RCC 7860 (cell line): ENCODE measurements at places on chromosomes 7 and 10.

DNA sequence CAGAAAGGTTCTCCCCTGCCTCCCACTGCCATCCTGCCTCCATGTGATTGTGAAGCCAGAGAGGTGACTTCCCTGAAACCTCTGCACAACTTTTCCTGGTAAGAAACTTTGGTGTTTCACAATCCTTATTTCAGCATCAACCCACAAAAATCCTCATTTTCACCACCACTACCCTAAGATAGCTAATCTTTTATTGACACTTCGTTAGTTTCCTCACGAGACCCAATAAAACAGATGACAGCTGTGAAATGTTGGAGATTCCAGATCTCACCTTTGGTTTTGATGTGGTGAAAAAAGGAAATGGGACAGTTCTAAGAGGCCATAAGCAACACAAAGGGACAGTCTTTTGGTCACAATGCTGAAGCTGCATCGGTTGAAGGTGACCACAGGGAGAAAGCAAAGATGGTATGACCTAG is 59.9 kb upstream of the TM9SF3 start:
- DNase-seq: no peak

- no peak for DNase-seq
Observed at GRCh38 chr7:155285833-155286232, 11.8 kb upstream of the INSIG1 start.

GRCh38 chr10:4683137-4683536 is 142.9 kb upstream of the AKR1E2 start:
- DNase-seq: no peak

- DNase-seq: no peak
Observed at GRCh38 chr10:2986391-2986801, 81.0 kb upstream of the PFKP start.

- DNase-seq: no peak
Observed at GRCh38 chr10:116674901-116675423, 54.2 kb downstream of the PNLIPRP2 start.

GRCh38 chr7:112108981-112109380 is 97.2 kb downstream of the DOCK4 start:
- DNase-seq: no peak

DNA sequence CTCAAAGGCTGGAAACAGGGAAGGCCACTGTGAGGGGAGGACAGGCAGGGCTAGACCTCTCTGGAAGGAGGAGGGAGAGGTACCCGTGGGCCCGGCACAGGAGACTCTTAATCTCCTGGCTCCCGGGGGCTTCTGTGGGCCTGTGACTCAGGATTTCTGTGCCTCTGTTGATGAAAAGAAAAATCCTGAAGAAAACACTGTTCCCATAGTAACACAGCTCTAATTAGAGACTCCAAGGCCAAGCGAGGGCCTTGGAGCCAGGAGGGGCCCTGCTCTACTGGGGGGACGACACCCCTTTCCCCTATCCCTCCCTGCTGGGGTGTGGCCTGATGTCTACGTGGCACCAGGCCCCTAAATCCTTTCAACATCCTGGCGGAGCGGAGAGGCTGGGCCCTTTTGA is 174.1 kb upstream of the TNRC18 start:
- no peak for DNase-seq

DNA sequence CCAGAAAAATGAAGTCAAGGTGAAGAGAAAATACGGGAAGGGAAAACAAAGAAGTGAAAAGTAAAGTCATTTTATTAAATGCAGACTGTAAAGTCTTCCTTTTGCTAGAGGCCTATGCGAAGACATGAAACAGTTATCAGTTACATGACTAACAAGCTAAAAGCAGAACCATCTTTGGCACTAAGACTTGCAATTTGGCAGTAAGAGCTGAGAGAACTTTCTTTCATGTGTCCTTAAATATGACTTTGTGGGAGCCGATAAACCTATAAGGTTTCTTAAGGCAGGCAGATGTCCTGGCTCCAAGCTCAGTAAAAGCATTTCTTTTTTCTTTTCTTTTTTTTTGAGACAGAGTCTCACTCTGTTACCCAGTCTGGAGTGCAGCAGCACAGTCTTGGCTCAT is 10.4 kb downstream of the ANLN start:
- DNase-seq: no peak

GRCh38 chr10:130748409-130749057 is 563.0 kb downstream of the TCERG1L start:
- DNase-seq: no peak

- DNase-seq: no peak
Observed at GRCh38 chr7:29281782-29282541, 87.4 kb downstream of the CHN2 start.

DNA sequence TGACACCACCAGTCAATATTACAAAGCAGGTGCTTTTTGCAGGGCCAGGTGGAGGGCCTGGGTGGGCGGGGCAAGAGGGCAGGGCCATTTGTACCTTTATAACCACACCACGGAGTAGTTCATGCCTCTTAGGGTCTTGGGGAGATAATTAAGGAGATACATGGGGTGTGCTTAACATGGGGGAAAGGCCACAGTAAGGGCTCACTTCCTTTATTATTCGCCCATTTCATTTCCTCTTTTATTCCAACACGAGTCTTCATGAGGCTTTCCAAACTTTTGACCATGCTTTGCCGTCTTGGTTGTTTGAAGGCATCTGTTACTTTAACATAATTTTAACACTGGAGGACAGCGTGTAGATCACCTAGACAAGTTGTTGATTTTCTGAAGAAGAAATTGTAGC is 33.3 kb upstream of the LYZL2 start:
- DNase-seq: no peak

GRCh38 chr10:130138479-130138866 is 2.3 kb downstream of the GLRX3 start:
- DNase-seq: peak; percentile 66

- DNase-seq: no peak
Observed at GRCh38 chr10:68284062-68285001, 47.5 kb upstream of the HNRNPH3 start.

GRCh38 chr7:46015107-46015868 is 94.2 kb upstream of the IGFBP3 start:
- no peak for DNase-seq

- DNase-seq: peak; percentile 71
Observed at GRCh38 chr7:151660141-151660540, 140.4 kb upstream of the RHEB start.

DNA sequence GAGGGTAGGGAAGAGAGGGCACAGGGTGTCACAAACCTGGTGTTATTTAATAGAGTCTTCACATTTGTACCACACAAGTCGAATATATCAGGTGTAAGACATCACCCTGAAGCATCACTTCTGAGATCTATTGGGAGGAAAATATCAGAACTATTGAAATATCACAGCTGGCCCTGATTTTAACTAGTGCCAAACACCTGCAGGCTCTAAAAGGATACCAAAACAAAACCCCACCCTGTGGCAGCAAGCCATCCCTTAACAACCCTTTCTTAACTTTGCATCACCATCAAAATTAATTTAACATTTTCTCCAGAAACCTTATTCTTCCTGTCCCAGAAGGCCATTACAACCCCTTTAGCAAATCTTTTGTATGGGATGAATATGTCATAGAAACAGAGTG is 365.4 kb downstream of the SUGCT start:
- DNase-seq: no peak

DNA sequence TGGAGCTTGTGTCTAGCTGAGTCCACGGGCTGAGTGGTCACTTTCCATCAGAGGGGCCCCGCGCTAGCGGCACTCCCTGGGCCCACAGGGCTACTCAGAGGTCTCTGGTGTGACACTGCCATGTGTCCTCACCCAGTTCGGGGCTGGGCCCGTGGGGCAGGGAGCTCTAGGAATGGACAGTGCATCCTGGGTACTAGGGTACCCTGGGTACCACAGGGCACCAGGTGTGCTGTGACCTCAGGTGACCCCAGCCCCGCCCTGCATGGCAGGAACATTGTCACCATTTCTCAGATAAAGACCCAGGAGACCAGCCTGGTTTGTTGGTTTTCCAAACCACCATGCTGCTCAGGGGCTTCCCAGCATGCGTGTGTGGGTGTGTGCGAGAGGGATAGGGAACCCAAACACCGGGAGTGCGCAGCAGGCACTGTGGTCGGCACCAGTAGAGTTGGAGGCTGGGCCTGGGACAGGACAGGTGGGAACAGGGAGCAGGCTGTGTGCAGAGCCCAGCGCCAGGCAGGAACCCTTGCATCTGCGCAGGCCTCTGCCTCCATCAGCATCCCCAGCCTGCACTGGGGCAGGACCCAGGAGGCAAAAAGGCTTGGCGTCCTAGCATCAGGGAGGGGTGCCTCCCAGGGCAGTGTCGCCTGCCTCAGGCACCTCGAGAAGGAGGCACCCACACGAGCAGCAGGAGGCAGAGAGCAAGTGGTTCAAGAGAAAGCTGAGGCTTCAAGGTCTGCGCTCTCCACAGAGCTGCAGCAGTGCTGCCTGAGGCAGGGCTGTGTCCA is 19.4 kb upstream of the CSGALNACT2 start:
- no peak for DNase-seq

- no peak for DNase-seq
Observed at GRCh38 chr7:100220586-100221230, 959 bp downstream of the PVRIG start.

DNA sequence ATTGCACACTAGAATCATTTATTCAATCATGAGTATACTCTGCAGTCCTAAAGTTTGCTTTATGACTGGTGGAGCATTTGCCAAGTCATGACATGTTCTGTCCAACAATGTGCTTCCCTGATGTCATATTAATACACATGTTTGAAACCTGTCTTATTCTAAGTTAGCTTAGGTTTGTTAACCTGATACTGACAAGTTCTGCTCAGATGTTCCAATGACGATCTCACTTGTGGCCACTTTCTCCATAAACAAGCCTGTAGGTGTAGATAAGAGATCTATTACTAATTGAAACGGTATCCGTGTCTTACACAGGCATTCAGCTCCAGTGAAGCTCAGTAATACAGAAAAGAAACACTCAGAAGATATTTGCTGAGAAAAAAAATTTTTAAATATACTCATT is 64.9 kb downstream of the GPR37 start:
- no peak for DNase-seq

- no peak for DNase-seq
Observed at GRCh38 chr7:4212376-4212775, 469.7 kb upstream of the FOXK1 start.

DNA sequence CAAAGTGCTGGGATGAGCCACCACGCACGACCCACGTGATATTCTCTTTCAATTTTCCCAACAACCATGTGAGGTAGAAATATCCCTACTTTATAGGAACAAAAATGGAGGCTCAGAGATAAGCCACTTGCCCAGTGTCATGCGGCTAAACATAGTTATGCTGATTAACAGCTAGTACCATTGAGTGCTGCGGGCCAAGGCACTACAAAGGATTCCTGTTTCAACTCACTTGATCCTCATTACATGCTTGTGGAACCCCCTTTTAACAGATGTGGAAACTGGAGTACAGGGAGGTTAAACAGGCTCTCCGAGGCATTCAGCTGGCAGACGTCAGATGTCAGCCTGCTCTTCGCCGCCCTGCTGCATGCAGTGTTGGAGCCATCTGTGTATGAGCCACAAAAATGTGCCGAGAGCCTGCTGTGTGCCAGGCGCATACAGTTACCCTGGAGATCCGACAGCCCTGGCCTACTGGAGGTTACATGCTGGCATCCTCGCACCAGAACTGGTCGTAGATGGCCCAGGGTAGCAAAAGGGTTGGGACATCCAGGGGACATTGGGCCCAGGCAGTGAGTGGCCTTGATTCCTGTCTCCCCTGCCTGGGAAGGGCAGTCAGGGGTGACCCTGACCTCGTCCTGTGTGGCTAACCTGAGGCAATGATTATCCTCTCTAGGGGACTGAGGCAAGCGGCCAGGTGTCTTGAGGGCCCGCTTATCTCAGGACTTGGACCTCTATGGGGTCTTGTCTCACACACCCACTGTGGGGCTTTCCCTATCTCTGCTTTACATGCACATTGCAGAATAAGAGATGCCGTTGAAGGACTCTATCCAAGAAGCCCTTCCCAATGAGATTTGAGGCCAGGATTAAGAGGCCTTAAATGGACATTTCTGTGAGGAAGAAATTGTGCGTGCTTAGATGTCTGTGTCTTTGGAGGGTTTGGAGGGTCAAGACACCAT is 18.5 kb upstream of the SRGN start:
- DNase-seq: no peak

DNA sequence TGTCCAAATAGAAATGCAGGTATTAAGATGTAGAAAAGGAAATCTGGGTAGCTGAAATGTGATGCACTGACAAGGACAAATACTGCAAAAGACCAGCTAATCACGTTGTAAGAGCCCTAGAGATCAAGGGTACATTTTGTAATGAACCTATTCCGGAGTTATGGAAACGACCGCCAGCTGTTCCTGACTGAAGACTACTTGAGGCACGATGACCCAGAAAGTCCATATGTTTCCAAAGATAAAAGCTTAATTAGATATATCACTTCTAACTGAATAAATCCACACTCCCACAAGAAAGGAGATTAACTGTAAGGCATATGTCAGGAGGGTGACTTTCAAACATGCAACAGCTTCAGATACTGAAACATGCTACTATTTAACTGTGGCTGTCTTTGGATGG is 253.5 kb downstream of the NSUN6 start:
- DNase-seq: no peak

DNA sequence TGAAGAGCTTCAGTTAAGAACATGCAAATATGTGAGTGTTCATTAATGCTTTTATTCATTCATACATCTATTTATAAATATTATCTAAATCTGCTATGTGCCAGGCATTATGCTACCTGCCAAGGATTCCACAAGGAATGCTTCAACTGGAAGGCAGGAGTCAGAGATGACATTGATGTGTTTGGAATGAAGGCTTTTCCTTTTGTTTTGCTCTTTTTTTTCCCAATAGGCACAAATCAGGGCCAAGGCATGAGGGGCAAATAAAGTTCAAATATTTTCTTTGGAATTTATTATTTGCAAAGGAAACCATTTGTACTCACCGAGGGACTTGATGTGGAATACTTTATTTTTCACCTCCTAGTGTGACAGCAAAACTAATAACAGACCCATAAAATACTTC is 530.3 kb downstream of the ARL4A start:
- no peak for DNase-seq

- DNase-seq: no peak
Observed at GRCh38 chr7:35893649-35894048, 92.8 kb downstream of the SEPTIN7 start.

- no peak for DNase-seq
Observed at GRCh38 chr10:60732198-60732806, 46.0 kb upstream of the CDK1 start.

DNA sequence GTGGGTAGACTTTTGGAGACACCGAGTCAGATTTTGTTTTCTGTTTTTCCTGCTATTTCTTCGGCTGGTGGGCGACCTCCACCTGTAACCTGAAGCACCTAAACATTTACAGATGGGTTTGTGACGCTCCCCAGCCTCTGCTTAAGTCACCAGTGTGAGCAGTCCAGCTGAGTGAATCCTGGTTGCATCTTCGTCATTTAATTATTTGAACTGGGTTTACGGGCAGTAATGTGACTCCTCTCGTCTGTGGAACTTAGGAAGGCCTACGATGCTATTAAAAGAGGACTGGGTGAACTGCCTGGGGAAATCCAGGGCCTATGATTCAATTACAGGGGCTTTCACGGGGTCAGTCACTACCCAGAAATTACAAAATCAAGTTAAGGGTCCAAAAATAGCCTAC is 52.5 kb downstream of the WNT2 start:
- DNase-seq: no peak

DNA sequence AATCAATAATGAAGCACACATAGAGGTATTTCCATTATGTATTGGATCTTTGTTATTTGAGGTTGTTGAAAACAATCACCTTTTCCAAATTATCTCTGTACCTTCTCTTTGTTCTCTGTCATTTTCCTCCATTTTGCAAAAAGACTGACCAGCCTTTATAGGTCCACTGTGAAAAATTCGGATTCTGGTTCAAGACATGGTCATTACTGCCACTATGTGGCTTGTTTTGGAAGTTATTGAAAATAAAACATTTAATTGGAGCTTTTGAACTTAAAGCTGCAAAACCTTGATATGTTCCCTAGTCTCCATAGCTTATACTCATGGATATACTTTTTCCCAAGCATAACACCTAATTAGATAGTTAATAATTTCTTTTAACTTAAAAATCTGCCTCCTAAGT is 1094.4 kb downstream of the NRG3 start:
- peak; percentile 26 for DNase-seq
